ENCODE measurements at places on chromosomes 1 and 21.

- no peak for DNase-seq
Observed at GRCh38 chr1:64765012-64765411, 20.1 kb downstream of the RAVER2 start.

DNA sequence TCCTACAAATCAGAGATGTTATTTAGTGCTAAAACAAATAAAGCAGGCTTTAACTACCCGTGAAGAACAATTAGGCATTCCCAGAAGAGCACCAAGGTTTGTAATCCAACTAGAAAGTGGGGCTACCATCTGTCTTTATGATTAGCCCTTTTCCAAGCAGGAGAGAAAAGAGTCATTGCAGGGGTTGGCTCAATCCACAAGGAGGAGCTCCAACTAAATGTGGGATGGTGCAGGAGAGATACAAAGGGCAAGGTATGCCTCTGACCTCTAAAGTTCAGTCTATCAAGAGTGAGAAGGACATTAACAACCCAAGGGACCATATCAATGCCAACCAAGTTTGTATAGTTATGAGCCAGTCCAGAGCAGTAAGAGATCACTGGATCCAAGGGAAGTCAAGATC is 382.7 kb upstream of the DUSP10 start:
- peak; percentile 53 for DNase-seq

GRCh38 chr1:201399352-201400126 is 415 bp upstream of the LAD1 start:
- peak; percentile 92 for DNase-seq

GRCh38 chr1:206062464-206062863 is 9.5 kb downstream of the RHEX start:
- DNase-seq, result peak; percentile 26

DNA sequence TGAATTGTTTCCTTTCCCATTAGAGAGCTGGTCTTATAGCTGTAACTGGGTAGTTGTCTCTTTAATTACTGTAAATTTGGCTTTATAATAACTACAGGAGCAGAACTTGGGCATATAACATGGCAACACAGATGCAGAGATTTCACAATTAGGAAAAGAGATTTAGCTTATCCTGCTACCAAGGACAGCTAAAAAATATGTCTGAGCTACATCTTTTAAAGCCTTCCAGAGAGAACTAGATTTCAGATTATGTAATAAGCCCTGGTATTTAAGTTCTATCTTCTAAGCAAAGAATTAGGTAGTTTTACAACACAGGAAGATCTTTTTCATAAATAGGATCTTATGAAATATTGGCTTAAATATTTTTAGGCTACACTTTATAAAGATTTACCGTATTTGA is 313.8 kb downstream of the S1PR1 start:
- DNase-seq, result no peak

- peak; percentile 75 for DNase-seq
Observed at GRCh38 chr1:151585622-151586021, 26.2 kb upstream of the SNX27 start.

- DNase-seq, result no peak
Observed at GRCh38 chr1:107362468-107363140, 221.8 kb downstream of the NTNG1 start.

- DNase-seq, result no peak
Observed at GRCh38 chr1:167658574-167659328, 28.7 kb downstream of the RCSD1 start.

DNA sequence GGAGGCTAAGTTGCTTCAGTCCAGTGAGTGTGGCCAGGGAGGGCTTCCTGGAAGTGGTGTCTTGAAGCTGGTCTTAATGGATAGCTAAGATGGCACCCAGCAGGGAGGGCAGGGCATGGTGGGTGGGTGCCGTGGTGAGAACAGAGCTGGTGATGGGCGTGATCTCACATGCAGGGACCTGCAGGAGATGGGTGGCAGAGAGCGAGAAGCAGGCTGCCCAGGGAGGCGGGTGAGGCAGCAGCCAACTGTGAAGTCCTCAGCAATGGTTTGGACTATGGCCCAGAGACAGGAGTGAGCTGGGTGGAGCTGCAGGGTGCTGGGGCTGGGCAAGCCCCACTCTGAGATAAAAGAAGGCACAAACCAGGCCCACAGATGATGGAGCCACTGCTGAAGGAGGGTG is 50.7 kb downstream of the UMODL1 start:
- no peak for DNase-seq

DNA sequence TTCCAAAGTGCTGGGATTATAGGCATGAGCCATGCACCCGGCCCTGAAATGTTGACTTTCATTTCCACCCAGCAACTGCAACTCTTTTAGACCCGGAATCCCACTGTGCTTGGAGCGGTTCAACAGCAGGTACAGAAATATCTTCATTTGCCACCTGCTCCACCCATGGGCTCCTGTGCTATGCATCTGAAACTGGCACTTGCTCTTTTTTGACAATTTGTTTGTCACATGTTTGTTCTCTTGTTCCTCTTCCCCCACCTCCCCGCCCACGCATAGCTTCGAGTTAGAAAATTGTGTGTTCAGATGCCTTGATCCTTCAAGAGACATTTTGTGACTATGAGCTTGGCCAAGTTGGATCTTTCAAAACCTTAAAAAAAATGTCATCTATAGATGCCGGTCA is 2.4 kb upstream of the IFNLR1 start:
- DNase-seq, result no peak

- DNase-seq, result peak; percentile 93
Observed at GRCh38 chr1:39204441-39205081, at the start of gene MACF1. TSS of gene MACF1 (plus strand) at chr1:39204695. CDS start at chr1:39205023, 328 bp downstream.

GRCh38 chr1:212313616-212314015 is 28.4 kb downstream of the PPP2R5A start:
- no peak for DNase-seq

- no peak for DNase-seq
Observed at GRCh38 chr1:17440074-17440826, 773 bp upstream of the RCC2 start.

DNA sequence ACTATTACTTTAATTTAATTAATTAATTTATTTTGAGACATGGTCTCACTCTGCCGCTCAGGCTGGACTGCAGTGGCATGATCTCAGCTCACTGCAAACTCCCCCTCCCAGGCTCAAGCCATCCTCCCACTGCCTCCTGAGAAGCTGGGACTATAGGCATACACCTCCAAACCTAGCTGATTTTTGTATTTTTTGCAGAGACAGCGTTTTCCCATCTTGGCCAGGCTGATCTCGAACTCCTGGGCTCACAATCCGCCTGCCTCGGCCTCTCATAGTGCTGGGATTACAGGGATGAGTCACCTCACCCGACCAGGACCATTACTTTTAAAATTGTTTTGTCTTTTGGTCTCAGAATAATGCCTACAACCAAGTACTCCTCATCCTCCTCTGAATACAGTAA is 15.6 kb downstream of the YY1AP1 start:
- no peak for DNase-seq

DNA sequence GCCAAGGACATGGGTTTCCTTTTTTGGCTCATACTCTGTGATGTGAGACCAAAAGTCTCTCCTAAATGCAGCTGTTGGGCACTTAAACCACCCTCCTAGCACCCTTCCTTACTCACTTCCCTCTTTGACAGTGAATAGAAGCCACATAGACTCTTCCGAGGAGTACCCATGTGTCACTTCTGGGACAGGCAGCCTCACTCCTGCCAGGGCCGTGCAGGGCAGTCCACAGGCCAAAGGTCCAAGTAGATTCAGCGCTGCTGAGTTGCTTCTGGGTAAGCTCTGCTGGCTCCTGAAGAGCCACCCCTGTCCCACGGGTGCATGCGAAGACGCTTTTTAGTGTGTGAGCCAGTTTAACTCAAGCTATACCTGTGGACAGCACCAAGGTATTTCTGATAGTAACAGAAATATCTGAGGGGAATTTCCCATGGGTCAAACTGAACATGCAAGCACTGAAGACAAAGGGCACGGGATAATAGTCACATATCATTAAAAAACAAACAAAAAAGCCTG is 36.8 kb upstream of the BMP8B start:
- no peak for DNase-seq

DNA sequence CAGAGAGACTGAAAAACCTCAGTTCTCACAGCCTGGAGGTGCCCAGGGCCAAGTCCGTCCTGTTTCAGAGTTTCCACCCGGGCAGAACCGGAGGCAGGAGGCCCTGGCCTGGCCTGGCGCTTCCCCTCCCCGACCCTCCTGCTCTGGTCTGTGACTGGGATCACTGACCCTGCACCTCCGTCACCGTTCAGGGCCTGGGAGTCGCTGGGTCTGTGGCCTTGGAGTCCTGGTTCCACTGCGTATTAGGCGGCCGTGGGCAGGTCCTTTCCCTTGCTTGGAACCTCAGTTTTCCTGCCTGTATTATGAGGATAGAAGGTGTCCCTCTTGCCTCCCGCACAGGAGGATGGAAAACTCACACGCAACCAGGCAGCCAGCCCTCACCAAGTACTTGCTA is 533 bp upstream of the PLA2G2E start:
- DNase-seq, result no peak

DNA sequence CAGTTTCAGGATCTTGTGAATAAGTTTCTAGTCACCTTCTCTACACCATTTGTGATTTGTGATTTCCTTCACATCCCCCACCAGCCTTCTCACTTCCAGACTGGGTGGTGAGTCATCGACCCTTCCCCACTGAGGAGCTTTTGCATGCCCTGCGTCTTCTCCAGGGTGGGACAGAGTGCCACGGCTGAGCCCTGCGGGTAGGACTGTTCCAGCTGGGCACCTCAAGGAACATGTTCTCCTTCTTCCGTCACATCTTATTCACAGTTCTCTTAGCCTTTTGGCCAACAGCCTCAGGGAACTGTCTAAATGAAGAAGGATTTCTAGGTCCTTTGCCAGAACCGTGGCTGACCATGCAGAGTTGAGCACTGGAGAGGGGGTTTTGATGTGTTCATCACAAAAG is 116.5 kb downstream of the TMEM53 start:
- peak; percentile 81 for DNase-seq

- DNase-seq, result peak; percentile 81
Observed at GRCh38 chr21:45386336-45386727, 18.6 kb upstream of the COL18A1 start.

DNA sequence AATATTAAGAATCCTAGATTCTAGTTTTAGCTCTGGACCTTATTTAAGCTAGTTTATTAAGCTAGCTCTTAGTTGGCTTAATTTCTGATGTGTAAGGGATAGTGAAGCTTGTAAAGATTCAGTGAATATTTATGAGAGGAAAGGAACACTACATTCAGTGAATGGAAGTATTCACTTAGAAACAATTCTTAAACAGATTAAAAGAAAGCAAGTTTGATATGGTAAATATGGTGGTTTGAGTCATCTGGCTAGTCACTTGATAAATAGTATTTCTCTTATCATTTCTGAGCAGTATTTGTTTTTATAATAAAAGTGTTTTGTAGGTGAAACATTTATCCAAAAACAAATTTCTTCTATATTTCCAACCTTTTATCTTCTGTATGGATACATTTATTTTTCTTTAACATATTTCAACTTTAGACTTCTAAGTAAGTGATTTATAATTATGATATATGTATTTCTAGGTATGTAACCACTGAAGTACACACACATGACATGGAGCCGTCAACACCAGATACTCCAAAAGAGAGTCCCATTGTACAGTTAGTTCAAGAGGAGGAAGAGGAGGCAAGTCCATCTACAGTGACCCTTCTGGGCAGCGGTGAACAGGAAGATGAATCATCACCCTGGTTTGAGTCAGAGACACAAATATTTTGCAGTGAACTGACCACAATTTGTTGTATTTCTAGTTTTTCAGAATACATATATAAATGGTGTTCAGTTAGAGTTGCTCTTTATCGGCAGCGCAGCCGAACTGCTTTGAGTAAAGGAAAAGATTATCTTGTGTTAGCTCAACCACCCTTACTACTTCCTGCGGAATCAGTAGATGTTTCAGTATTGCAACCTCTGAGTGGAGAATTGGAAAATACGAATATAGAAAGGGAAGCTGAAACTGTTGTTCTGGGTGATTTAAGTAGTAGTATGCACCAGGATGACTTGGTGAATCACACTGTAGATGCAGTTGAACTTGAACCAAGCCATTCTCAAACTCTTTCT is 55.6 kb downstream of the SUCO start:
- peak; percentile 56 for DNase-seq

GRCh38 chr1:201500670-201501120 is 6.2 kb downstream of the CSRP1 start:
- DNase-seq, result no peak

DNA sequence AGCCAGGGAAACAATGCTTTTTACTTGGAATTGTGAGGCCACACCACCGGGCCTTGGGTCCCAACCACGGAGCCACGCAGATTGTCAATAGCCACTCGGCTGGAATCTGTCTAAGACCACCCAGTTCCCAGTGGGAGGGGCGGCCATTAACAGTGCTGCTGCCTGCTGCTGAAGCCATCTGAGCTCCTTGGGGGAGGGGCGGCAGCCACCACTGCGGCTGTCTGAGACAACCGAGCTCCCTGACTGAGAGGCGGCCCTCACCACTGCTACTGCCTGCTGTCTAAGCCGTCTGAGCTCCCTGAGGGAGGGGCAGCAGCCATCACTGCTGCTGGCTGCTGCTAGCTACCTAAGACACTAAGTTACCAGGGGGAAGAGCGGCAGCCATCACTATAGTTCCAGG is 64.3 kb downstream of the DMRTA2 start:
- DNase-seq, result no peak

DNA sequence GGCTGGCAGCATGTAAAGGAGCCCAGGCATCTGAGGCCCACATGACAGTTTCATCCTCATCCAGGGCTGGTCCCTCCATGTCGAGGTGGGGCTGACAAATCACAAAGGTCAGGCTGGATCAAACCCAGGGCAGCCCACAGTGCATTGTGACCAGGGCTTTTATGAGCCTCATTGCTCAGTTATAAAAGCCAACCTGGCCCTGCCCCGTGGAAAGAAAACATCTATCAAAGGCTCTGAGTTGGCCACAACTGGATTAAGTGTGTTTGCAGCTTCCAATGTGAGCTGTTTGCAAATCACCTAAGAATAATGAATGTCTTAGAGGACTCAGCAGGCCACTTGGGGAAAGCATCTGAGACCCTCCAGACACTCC is 45.4 kb downstream of the GRHL3 start:
- peak; percentile 53 for DNase-seq

- no peak for DNase-seq
Observed at GRCh38 chr1:158334526-158335212, 3.3 kb upstream of the CD1B start.

Measured in islet precursor cell (in vitro differentiated cells).